Inflammatory macrophage treated with lipopolysaccharide for 4 hours (primary cell): ENCODE measurements at places on chromosomes 16 and 17.

- no peak for DNase-seq
These were observed 3.2 kb downstream of the DPH1 start for GRCh38 chr17:2033153-2033552.

DNA sequence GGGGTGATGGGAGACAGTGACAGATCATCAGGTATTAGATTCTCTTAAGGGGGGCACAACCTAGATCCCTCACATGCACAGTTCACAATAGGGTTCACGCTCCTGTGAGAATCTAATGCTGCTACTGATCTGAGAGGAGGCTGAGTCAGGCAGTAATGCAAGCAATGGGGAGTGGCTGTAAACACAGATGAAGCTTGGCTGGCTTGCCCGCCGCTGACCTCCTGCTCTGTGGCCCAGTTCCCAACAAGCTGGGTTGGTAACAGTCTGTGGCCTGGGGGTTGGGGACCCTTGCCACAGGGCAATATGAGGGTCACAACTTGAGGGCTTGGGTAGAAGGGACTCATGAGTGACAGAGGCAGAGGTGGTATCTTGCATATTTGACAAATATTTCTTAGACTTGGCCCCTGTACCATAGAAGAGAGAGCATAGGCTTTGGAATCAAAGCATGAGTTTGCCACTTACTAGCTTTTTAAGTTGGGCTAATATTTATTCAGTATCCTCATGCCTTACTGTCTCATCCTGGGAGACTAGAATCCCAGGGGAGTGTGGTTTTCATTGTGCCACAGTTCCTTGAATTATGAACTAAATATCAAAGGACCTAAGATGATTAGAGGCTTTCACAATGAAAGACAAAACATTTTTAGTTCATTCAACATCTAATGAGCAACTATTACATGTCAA is 133.4 kb downstream of the SPACA3 start:
- no peak for DNase-seq

DNA sequence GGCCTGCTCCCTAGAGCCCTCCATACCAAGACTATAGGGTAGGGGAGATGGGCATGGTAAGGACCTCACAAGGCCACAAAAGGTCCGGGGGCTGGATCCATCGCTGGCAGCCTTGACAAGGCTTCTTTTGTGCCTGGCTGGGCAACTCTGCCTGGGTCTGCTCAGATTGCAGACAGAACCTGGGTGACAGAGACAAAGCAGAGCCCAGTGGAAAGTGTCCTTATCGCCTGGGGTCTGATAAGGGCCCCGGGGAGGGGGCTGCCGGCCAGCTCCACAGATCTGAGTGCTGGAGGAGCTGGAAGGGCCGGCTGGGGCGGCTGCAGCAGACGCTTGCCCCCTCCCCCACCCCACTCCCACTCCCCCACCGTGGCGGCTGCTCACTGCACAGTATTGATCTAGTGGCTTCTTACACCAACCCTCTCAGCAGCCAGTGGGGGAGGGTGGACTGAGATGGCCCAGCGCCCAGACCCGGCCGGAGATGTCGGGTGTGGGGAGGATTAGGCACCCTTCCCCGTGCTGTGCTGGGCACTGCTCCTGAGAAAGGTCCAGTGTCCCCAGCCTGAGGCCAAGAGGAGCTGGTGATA is 7.2 kb downstream of the MMP15 start:
- DNase-seq = no peak

- no peak for DNase-seq
These were observed 99.4 kb downstream of the KCNJ12 start for GRCh38 chr17:21475571-21475970.

DNA sequence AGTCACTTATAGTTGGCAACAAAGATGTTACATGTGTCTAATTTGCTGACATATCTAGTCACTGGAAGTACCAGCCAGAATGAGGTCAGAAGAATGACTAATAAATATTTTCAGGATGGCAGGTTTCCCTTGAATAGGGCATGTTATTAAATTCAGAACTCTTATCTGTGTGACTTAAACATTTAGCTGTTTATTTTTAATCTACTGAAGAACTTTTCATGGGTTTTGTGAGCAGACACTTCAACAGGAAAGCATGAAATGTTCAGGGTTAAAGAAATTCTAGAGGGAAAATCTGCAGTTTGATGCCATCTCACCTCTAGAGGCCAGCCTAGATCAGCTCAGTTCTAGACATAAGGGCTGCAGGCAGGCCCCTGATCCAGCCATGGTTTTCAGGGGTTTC is 13.2 kb downstream of the JPT2 start:
- no peak for DNase-seq

- peak; percentile 59 for DNase-seq
These were observed 14.3 kb downstream of the PIEZO1 start for GRCh38 chr16:88770461-88771293.

GRCh38 chr17:77054936-77055335 is 85.8 kb upstream of the SEC14L1 start:
- no peak for DNase-seq

- no peak for DNase-seq
These were observed 3.0 kb upstream of the SLFN5 start for GRCh38 chr17:35239823-35240222.

DNA sequence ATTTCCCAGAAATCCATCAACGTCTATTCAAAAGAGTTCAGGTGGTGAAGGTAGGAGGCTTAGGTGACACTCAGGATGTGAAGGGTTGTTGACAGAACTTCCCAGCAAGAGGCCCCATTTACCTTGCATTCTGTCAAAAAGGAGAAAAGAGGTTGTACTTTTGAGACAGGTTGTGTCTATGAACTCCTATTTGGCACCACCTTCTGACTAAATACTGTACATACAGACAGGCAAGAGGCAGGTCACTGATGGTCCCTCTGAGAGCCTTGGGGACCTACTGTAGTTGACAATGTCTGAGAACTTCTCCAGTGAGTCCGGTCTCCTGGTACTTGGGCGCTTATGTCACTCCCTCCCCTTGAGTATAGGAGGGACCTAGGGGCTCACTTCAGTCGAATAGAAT is 479.3 kb upstream of the ZFHX3 start:
- no peak for DNase-seq

GRCh38 chr16:27235055-27235937 is 32.0 kb downstream of the KDM8 start:
- DNase-seq = peak; percentile 68

DNA sequence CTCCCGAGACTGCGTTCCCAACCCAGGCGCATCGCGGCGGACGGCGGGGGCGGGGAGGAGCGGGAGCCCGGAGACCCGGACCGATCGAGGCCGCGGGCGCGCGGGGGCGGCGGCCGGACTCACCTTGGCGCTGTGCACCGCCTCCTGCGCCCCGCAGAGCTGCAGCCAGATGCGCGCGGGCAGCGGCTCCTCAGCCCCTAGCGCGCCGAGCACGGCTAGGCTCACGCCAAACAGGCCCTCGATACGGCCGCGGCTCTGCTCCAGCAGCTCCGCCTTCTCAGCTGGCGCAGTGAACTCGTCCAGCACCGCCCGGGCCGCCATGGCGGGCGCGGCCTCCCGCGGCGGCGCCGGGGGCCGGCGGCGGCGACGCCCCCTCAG is 339 bp downstream of the N4BP1 start:
- DNase-seq = no peak

- DNase-seq = no peak
These were observed 18.8 kb downstream of the CDK5RAP3 start for GRCh38 chr17:47989700-47990099.

- no peak for DNase-seq
These were observed 26.7 kb downstream of the SAP30BP start for GRCh38 chr17:75693500-75694481.

GRCh38 chr17:81517339-81518112 is 4.9 kb upstream of the ACTG1 start:
- no peak for DNase-seq

- DNase-seq = no peak
These were observed at the start of gene FKBP10 for GRCh38 chr17:41812381-41813151. Gene FKBP10, plus strand, starts transcription at chr17:41813004. Its CDS starts 31 bp downstream, at chr17:41813035.

DNA sequence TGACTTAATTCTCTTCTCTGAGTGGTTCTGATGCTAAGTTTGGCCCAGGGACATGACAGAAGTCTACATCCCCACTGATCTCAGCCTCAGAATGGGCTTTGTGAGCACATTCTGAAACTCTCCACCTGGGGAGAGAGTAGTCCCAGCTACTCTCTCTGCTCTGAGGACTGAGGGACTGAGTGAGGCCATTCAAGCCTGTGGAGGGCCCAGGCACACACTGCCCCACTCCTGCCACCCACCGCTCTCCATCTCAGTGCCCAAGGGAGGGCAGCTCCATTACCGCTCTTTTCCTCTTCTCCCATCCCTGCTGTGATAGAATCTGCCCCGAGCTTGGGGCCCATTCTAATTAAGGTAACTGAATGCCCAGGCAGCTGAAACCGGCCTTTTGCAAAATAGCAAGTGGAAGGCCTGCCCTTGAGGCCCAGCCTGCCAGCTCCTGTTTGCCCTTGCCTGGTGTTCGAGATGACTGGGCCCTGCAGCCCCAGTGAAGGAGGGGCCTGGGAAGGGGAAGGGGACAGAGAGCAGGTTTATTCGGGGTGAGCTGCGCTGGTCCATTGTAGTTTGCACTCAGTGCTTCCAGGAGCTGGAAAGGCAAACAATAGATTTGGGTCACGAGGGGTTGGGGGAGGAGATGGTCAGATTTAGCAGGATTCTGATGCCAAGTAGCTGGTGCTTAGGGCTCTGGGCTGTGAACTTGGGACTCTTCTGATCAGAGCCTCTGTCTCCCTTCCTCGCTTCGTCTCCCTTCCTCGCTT is 76.2 kb downstream of the RAB11FIP4 start:
- no peak for DNase-seq

DNA sequence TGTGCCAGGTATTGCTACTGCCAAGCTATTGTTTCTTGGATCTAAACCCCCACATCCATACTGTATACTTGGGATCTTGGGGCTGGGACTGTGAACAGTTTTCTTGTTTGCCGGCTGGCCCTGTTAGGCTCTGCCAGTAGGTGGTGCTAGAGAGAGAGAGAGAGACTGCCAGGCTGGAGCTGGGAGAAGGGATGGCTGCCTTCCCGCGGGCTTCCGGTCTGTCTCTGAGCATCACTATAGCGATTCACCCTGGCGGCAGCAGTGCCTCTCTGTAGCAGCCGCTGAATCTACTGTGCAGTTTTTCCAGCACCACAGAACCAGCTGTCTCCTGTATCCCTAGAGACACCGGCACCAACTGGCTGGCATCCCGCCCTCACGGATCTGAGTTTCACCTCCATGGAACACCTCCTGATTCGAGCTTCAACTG is 201.2 kb downstream of the UTP18 start:
- DNase-seq = peak; percentile 32

DNA sequence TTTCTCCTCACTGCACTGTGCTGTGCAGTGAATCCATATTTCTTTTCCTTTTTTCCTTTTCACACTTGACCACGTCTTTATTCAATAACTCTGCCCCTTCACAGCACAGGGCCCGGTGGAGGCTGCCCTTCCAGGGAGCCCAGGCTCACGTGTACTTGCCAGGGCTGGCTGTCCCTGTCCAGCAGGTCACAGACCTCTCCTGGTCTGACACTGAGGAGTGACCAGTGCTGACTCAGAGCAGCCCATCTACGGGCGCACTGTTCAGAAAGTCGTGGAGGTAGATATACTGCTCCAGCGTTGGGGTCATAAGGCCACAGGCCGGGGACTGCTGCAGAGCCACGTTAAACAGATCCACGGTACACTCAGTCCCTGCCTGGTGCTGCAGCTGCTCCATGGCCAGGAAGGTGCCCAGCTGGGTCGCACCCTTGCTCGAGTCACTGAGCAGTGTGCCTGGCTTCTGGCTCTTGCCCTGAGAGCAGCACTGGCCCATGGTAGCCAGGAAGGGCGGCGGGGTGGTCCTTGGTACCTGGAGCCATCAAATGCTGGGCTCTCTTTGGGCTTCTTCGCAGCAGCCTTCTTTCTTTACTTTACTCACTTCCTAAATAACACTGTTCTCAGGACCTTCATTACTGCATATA is 531.7 kb downstream of the CDH13 start:
- no peak for DNase-seq

DNA sequence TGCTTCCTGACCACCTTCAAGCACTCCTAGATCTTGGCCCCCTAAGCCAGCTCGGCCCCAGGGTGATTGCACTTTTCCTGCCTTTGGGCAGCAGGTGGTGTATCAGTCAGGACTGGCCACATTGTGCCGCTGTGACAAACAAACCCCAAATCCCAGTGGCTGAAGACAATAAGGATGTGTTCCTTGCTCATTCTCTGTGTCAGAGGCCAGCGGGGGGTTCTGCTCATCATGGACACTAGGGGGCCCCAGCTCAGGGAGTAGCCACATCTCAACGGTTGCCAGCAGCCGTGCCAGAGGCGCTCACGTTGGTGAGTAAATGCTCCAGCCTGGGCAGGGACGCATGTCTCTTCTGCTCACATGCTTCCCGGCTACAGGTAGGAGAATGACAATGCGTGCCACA is 60.4 kb downstream of the ZDHHC7 start:
- DNase-seq = peak; percentile 48

DNA sequence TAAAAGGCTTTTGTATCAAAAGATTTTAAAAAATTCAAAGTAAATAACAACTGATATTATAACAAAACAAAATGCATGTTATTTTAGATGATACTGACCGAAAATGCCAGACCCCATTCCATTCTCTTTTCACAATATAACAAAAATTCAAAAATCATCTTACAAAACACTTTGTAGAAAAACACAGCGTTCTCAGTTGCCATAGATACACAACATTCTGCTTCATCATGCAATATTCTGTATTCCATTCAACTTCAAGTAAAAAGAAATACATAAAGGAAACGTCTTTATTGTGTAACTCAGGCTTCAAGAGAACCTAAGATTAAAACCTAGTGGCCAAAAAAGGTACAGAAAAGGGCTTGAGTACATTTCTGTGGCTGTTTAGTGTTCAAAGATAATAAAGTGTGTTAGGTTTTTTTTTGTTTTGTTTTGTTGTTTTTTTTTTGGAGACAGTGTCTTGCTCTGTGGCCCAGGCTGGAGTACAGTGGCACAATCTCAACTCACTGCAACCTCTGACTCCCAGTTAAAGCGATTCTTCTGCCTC is 250.5 kb downstream of the CEP112 start:
- no peak for DNase-seq

GRCh38 chr16:80622007-80622406 is 81.2 kb downstream of the DYNLRB2 start:
- DNase-seq = no peak

DNA sequence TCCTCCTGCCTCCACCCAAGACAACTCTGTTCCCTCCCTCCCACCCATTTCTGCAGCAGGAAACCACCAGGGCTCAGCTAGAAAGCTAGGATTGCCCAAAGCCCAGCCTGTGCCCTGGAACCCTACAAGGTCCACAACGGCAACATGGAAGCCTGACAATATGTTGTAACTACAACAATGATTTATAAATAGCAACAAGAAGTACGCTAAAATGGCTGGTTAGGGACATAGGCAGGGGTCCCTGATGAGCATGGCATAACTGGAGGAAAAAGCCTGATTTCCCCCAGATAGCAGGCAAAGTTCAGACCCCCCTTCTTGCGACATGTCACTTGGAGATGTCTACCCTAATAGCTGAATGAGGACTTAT is 6.6 kb downstream of the ST3GAL2 start:
- peak; percentile 49 for DNase-seq
